ENCODE measurements at places on chromosomes 13 and 19. TPM values are rescaled to one million over a fixed set of nuclear protein-coding genes. Genes with fewer than 3 reads are reported as not detected.
A peak's percentile ranks its signal among the peaks of the same experiment; 100 is the strongest.

Gene PBX4
- total RNA-seq: 3.9 TPM

Gene EHD2
- 28.6 TPM for total RNA-seq

- no peak for DNase-seq
Measured at GRCh38 chr19:18229474-18229873, 3.2 kb upstream of the PDE4C start.

DNA sequence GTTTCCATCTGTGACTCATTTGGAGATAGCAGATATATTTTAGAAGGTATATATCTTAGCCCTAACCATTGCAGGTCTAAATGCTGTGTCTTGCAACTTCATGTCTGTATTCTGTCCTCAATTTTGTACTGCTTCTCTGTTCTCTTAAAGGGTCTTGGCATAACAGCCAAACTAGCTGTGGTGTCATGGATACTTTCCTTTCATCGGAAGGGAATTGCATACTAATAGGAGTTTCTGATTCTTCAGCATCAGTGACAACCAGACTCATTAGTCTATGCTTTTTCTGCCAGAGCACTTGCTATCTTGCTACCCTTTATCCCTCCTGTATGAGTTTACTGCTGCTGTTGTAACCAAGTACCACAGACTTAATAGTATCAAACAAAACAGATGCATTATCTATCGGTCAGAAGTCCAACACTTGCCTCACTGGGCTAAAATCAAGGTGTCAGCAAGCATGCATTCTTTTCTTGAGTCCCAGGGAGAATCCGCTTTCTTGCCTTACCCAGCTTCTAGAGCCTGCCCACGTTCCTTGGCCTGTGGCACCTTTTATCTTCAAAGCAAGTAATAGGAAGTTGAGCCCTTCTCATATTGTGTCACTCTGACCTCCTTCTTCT, 253.1 kb downstream of the HS6ST3 start:
- no peak for DNase-seq

DNA sequence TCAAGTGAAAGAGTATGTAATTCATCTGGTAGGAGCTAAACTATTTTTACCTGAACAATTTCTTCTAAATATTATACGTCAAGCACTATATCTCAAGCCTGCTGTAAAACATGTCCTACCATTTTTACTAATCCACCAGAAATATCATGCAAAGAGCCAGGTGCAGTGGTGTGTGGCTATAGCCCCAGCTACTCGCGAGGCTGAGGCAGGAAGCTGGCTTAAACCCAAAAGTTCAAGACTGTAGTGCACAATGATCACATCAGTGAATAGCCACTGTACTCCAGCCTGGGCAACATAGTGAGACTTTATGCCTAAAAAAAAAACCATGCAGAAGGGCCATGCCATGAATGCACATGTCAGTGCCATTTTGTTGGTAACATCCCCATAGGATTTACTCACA, 20.7 kb upstream of the CLN5 start:
- DNase-seq: no peak

DNA sequence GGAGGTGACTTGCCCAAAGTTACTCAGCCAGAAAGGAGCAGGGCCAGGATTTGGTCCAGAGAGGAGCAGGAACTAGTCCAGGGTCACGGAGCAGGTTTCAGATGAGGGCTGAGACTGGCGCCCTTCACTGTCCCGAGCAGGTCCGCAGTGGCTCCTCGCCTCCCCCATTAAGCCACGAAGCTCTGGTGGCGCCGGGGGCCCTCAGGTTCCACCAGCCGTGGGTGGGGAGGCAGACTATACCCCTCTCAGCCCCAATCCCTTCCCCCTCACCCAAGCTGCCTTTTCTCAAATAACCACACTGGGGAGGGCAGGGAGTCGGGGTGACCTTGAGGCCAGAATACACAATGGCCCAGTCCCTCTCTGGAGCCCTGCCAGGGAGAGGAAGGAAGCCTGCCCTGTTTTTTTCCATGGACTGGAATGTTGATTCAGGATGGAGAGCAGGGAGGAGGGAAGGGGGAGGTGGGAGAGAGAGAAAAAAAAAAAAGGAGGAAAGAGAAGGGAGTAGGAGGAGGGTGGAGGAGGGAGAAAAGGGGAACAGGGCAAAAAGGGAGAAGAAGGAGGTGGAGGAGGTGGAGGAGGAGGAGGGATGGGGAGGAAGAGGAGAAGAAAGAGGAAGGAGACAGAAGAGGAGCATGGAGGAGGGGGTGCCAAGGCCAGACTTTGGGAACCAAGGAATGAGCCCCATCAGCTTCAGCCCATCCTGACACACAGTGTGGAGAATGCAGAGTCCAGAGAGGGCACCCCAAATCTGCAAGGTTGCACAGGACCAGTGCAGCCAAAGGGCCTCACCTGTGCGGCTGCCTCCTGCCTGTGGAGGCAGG, 19.7 kb downstream of the CEACAM16 start:
- peak; percentile 75 for DNase-seq

DNA sequence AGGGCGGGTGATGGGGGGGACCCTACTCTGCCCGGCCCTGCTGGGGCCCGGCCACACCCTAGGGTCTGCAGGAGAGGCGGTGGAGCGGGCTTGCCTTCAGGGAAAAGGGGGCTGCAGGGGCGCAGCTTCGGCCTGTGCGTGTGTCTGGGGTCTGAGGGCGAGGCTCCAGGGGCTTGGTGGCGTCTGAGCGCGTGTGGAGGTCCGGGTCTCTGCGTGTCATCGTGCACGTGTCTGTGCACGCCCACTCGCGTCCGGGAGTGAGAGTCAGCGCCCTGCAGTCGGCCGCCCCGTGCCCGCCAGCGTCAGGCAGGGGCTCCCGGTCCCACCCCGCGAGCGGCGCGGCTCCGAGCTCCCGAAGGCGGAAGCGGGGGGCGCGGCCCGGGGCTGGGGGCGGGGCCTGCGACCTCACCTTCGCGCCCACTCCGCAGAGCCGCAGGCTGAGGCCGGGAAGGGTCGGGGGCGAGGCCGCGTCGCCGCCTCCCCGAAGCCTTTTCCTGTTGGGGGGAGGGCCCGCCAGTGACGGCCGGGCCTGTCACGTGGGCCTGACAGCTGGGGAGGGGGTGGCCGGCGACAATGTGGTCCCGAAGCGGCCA, at the start of gene ARHGAP45:
ARHGAP45 (plus strand) TSS at position 420 of the 593 bp plus-strand sequence. CDS start 239 bp downstream, outside the sequence.
- DNase-seq: no peak

DNA sequence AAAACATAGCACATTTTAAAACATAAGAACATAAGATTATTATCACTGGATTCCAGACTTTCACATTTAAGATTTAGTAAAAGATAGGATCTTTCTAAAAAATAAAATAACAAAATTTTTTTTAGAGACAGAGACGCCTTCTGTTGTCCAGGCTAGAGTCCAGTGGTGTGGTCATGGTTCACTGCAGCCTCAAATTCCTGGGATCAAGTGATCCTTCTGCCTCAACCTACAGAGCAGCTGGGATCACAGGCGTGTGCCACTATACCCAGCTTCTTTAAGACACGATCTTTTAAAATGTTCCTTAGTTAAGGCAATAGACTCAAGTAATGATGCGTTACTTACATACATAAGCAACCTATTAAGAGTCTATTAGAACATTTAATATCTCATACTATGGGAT, 32.7 kb downstream of the ALG5 start:
- no peak for DNase-seq

DNA sequence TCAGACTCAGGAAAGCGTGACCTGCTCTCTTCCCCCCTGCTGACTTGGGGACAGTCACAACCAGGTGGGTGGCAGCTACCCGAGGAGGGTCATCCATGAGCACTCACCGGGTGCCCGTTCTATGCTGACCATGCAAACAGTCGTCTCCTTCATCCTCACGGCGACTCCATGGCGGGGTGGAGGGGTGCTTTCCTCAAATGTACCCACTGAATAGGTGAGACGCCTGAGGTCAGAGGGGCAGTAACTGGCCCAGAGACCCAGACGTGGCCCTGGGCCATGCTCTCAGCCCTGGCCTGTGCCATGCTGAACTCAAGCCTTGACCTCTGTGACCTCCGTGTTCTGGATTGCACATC, 59.2 kb upstream of the TPM4 start:
- DNase-seq: no peak

GRCh38 chr19:18520848-18521691, 800 bp downstream of the ELL start:
- no peak for DNase-seq

DNA sequence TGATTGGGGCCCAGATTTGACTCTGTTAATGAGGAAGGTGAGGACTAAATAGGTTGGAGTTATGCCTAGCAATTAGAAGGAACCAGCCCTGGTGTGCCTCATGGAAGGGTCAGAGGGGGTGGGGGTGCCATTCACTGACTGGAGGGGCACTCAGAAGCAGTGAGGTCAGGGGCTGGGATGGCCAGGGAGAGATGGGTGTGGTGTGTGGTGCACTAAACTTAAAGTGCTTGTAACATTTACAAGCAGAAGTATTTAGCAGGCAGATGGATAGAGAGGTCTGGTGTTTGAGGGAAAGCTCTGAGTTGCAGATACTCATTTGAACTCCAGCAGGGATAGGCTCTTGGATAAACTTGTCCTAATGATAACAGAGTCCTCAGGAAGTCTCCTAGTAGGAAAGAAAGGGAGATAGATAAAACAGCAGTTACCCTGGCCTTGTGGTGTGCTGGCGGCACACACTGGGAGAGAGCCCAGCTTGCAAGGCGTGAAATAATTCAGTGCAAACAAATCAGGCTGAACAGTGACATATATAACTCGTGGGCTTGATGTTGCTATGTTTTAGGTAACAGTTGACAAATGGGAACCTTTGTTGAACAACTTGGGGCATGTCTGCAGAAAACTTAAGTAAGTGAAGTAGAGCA, 20.0 kb upstream of the UPF3A start:
- DNase-seq: no peak

All from A172 (cell line).